ENCODE measurements at places on chromosomes 3 and 15.

- DNase-seq, result no peak
These were observed 245.0 kb downstream of the ZMAT3 start for GRCh38 chr3:178826435-178827123.

GRCh38 chr3:175059788-175060187, 200.7 kb downstream of the NAALADL2 start:
- no peak for DNase-seq

DNA sequence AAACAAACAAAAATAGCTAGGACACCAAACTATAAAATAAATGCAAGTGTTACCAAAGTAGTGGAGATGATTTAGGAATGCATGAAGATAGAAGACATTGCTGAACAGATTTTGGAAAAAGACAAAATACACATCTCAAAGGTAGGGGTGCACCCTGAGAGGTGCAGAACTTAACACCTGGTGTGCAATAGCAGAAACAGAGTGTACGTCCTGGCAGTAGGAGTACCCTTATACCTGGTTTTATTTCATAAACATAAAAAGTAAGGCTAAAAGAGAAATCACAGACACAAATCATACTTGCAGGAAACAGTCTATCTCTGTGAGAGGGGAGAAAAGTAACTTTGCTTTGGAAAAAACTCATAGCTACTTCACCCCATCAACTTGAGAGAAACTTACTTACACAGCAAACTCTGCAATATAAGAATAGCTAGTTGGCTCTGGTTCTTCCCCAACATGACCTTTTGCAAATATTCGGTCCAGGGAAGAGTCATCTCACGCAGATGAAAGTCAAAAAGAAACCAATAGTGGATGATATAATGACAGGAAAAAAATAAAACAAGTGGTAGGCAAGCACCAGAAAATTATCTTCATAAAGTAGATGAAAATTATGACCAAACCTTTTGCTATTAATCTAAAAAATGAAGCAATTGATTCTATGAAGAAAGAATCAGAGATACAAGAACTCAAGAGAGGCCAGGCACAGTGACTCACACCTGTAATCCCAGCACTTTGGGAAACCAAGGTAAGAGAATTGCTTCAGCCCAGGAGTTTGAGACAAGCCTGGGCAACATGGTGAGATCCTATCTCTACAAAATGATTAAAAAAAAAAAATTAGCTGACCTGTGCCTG, 108.9 kb upstream of the BNIP2 start:
- DNase-seq, result no peak

DNA sequence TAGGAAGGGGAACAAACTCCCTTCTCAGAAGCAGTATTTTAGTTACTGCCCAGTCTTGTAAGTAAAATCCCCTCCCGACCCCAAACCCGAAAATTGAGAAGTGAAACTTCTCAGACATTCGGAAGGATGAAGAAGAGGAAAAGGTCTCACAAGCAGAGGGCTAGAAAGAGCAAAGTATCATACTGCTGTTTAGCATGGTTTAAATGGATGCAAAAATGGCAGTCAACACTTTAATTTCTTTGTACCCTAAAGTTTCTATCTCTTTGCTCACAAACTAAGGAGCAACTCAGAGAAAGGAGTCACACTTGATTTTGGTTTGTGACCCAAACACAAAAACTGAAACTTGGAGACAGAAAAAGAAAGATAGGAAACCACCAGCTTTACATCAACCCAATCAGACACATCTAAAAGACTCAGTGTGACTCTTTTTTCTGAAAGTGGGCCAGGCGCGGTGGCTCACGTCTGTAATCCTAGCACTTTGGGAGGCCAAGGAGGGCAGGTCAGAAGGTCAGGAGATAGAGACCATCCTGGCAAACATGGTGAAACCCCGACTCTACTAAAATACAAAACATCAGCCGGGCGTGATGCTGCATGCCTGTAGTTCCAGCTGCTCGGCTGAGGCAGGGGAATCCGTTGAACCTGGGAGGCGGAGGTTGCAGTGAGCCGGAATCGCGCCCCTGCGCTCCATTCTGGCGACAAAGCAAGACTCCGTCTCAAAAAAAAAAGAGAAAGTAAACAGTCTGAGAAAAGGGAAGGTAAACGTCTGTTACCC, 63.2 kb upstream of the ATP11B start:
- DNase-seq, result no peak
